ENCODE measurements at places on chromosomes 5 and 9.

GRCh38 chr5:148791334-148791667 lies 35.1 kb upstream of the ADRB2 start:
- peak; percentile 48 for DNase-seq

DNA sequence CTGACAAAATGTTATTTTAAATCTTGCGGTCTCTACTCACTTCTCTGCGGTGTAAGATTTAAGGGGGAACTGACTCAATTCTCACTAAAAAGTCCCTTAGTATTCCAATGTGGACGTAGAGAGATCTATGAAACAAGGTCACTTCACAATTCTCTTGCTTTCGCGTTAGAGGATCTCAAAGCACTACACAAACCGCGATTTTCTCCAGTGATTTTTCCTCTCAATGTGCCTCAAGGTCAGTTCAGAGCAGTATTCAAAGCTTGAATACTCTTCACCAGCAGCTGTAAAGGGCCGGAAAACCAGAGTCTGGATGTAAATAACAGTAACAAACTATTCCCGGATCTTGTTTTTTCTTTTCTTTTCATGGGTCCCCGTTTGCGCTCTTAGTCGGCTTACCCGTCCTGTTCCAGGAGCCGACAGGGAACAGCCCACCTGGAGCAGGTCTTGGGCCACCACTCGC lies 128.2 kb downstream of the TMEM161B start:
- DNase-seq: no peak

GRCh38 chr9:115000217-115000639 lies 69.8 kb upstream of the TNFSF8 start:
- no peak for DNase-seq

- DNase-seq: no peak
These were observed 19.3 kb downstream of the SRP19 start for GRCh38 chr5:112880219-112880964.

GRCh38 chr9:108217431-108218349 lies 638.1 kb downstream of the ACTL7B start:
- DNase-seq: peak; percentile 74

GRCh38 chr5:82396396-82396795 lies 118.2 kb upstream of the RPS23 start:
- DNase-seq: no peak

GRCh38 chr9:38662763-38663593 lies 42.6 kb upstream of the ANKRD18A start:
- peak; percentile 74 for DNase-seq

GRCh38 chr9:99113414-99114048 lies 8.6 kb downstream of the TGFBR1 start:
- no peak for DNase-seq

GRCh38 chr5:35087991-35088390 lies 40.2 kb upstream of the AGXT2 start:
- peak; percentile 33 for DNase-seq

DNA sequence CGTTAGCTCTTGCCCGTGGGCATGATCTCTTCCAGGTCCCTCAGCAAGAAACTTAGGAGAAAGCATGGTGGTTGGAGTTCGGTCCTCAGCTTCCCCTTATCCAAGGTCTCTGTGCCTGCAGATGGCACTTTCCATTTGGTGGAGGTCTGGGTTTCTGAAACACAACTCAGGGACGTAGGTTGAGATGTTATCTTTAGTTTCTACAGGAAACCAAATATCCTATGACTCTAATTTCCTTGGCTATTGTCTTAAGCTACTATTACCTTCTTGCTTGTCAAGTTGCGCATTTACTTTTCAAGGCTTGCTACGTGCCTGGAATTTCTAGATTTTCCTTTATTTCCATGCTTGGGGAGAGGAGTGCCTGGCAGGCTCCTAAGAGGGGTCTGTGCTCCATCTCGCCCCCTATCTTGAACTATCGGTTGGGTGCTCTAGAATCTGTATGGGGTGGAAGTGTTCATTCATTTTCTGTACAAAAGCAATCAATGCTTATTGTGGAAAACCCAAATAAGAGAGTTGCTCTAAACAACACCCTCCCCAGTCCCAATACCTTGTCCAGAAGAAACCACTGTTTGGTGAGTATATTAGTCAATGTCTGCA lies 32.9 kb upstream of the KCNIP1 start:
- no peak for DNase-seq

GRCh38 chr5:57710126-57710525 lies 227.5 kb upstream of the ACTBL2 start:
- no peak for DNase-seq

DNA sequence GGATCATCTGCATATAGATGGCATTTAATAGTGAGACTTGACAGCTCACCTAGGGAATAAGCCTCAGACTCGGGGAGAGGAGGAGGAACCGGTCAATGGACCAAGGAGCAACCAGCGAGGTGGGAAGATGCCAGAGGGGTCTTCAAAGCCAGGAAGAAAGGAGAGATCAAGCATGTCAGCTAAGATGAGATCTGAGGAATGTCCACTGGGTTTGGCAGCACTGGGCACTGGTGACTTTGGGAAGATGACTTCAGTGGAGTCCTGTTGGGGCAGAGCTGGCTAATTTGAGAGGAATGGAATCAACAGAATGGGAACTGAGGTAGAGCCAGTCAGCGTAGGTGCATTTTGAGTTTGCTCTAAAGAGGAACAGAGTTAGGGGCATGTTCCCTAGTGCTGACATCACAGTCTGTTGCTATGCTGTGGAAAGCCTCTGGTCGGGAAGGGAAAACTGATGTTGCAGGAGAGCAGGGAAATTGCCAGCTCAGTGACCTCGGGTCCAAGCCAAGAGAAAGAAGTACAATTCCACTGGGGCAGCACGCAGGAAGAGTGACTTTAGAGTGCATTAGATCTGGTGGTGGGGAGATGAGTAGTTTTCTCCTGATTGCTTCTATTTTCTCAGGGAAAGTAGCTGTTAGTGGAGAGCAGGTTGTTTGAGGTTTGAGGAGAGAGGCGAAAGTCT lies 56.9 kb downstream of the ZNF618 start:
- DNase-seq: no peak

GRCh38 chr5:16886366-16886736 lies 49.7 kb downstream of the MYO10 start:
- peak; percentile 79 for DNase-seq

DNA sequence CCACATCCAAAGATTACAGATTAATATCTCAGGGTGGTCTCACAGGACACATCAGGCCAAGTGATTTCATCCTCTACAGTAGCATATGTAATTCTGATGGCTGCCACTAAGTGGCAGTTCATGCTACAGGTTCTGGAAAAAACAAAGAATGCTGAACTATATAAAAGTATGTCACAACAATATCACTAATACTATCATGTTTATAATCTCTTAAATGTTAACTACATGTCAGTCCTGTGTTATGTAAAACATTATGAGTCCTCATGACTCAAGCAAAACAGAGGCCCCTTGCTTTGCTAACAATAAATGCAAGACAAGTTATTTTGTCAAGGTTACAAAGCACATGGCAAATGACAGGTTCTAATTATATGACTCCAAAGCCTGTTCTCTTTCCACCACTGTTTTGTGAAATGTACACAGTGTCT lies 233.2 kb downstream of the FBXL17 start:
- peak; percentile 20 for DNase-seq

DNA sequence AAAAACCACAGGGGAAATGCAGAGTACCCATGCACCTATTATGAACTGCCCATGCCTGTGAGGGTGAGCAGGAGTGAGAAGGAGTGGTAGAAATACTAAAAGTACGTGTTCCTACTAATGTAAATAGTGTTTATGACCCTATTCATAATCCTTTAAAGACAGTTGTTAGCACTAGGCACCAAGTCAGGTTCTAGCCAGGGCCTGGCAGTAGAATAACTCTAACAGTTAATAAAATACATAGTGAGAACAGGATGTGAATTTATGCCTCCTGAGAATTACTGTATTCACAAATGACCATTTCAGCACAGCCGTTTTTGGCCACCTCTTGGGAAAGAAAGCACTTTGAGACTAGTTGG lies 103.2 kb upstream of the TARS1 start:
- no peak for DNase-seq

DNA sequence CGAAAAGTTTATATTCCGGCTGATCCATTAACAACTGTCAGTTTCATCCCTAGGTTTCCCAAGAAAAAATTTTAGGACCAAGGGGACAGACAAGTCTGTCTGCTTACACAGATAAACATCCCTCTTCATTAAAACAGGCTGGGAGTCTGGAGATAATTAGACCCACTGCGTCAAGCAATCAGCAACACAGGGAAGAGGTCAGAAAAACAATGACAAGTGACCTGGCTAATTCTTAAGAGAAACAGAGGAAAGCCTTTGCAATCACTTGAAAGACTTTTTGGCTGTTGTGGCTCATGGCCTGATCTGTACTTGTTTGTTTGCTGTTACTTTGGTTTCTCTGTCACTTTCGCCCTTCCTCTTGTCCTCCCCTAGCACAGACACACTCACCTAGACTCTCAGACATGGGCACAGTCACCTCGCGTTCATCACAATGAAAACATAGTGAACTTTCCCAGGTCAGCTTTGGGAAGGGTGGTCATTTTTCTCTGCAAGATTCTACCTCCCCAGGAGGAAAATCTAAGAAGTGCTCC lies 2.9 kb upstream of the CCDC192 start:
- DNase-seq: no peak

DNA sequence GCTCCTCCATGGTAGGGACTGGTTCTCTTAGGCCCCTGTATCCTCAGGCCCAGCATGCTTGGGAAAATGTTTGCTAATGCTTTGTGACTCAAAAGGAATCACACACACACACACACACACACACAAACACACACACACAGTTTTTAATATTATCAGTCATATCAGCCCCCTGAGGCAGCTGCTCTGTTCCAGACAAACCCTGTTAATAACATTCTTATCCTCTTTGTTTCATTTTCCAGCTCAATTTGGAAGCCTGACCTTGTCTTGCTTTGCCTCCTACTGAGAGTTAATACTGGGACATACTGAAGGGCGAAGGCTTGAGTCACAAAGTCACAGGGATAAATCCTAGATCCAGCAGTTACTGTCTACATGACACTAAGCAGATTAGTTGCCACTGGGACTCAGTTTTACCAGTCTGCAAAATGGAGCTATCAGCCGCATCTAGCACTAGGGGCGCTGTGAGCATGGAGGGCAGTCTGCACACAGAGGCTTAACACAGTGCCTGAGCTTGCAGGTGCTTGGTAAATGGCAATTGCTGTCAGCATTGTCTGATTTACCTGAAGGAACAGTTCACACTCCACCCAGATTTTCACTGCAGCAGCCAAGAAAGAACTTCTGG lies 37.1 kb upstream of the KCNMB1 start:
- no peak for DNase-seq

DNA sequence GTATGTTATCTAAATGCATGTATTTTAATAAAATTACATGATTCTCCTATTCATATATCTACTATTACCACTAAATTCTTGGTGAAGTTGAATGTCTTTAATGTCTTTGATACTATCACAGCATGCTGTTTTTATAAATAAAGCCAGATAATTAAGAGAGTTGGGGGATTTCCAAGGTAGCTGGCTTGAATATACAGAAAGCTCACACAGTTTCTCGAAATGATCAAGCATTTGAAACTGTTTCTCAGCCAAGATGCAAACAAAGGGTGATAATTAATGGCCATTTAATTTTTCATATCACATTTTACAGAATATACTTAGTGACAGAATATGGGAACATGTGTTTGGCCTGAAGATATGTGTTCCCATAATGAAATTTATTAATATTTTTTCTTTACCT lies 145.6 kb upstream of the CDH12 start:
- DNase-seq: no peak

- no peak for DNase-seq
These were observed 323.7 kb upstream of the CD180 start for GRCh38 chr5:67520161-67520908.

DNA sequence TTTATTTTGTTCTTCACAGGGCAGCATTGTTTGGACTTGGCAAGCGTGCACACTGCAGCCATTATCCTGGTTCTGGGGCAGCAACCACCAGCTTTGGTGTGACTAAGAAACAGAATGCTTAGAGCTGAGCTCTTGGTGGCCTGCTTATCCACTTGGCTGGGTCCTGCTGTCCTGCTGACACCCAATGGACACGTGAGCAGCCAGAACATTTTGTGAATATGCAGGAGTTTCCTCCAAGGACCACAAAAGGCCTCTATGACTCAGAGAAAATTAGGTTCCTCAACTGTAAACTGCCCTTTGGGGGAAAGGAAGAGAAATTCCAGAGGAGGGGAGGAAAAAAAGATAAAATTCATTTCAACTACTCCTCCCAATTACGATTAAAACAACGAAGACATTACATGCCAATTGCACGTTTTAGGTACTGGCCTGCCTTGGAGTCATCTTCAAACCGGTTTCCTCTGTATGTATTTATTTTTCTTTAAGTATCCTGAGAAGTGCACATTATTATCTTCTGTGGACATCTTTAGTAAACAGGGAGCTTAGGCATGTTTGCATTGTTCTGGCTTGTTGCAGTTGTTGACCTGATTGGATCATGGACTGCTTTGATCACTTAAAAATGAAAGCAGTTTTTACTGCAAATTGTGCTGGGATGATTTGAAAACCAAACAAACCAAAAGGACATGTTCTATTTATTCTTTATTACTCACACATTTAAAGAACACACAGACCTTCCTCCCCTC lies 82.3 kb upstream of the TLE4 start:
- DNase-seq: peak; percentile 89

- DNase-seq: peak; percentile 86
These were observed 638.6 kb downstream of the SEMA5A start for GRCh38 chr5:8907168-8907868.

DNA sequence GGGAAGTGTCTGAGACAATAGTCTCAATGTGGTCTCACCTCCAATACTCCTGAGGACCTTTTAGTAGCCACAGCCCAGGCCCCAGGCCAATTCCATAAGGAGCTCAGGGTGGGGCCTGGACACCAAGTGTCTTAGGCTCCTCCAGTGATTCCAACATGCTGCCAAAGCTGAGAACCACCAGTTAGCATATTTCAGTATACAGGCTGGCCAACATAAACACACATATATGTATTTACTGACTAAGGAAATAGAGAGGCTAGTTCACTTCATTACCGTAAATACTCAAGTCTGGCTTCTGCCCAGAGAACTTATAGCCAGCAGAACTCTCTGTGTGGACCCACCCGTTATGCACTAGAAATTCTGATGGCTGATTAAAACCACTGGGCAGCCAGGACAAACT lies 24.1 kb downstream of the S1PR3 start:
- no peak for DNase-seq

GRCh38 chr9:124259158-124259808 lies 1.5 kb downstream of the NEK6 start:
- DNase-seq: peak; percentile 91

DNA sequence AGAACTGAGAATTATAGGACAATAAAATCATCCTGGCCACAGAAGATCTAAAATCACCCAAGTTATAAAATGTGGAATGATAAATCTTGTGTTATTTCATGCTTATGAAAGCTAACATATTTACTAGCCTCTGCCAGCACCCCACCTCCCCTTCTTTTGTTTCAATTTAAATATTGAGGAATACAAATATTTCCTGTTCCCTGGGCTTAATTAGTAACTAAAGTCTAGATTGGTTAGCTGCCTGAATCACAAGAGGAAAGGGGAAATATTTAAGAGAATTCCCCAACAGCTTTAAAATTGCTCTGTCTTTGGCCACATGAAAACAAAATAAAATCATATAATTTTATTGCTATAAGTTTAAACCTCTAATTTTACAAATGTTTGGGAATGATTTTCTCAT lies 287.0 kb downstream of the PRELID2 start:
- no peak for DNase-seq

Data from astrocyte of the spinal cord (primary cell).